Hippocampal formation (tissue), 2 donors: ENCODE measurements at places on chromosomes 2 and 18.

DNA sequence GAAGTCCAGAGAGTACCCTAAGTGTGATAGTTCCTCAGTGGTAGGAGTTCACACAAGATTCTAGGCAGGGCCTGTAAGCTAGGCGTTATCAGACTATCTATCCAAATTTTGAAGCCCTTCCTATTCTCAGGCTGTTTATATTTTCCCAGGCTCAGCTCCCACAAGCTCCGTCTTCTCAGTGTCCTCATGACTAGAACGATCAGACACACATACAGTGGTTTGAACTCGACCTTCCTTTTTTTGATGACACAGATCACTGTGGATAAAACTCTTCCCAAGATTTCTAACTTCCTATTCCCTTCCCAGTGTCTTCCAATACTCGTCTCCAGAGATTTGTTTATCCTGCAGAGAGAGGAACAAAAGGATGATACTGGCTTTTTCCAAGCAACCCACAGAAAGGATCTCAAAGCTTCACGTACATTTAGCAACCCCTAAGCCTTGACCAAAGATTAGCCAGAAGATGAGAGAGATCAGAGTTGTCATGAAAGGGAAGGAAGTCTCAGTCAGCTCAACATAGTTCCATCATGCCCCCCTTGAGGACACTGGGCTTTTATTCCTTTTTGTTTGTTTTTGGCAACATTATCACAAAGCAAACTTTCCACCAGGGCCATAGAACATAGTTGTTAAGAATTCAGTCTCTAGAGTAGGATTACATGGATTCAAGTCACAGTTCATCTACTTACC lies 42.3 kb upstream of the DOK6 start:
- DNase-seq: no peak

DNA sequence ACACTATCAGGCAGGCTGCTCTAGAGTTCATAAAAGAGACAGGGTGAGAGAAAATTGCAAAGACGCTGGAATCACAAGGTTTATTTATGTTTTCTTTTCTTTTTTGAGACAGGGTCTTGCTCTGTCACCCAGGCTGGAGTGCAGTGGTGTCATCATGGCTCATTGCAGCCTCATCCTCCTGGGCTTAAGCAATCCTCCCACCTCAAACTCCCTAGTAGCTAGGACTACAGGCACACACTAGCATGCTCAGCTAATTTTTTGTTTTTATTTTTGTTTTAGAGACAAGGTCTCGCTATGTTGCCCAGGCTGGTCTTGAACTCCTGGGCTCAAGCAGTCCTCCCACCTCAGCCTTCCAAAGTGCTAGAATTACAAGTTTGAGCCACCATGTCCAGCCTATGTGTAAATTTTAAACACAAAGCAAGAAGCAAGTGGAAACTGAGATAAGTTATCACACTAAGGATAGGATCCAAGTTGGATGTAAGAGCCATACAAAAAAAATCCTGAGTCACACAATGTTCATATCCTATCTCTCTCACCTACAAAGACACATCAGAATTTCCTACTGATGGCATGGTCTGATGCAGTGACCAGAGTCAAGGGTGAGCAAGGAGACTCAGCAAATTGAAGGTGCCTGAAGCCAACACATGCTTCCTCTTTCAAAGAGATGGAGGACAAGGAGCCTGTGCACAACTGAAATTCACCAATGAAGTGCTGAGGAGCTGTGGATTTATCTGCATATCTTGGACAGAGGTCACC lies 31.4 kb downstream of the MYL12B start:
- DNase-seq: no peak

DNA sequence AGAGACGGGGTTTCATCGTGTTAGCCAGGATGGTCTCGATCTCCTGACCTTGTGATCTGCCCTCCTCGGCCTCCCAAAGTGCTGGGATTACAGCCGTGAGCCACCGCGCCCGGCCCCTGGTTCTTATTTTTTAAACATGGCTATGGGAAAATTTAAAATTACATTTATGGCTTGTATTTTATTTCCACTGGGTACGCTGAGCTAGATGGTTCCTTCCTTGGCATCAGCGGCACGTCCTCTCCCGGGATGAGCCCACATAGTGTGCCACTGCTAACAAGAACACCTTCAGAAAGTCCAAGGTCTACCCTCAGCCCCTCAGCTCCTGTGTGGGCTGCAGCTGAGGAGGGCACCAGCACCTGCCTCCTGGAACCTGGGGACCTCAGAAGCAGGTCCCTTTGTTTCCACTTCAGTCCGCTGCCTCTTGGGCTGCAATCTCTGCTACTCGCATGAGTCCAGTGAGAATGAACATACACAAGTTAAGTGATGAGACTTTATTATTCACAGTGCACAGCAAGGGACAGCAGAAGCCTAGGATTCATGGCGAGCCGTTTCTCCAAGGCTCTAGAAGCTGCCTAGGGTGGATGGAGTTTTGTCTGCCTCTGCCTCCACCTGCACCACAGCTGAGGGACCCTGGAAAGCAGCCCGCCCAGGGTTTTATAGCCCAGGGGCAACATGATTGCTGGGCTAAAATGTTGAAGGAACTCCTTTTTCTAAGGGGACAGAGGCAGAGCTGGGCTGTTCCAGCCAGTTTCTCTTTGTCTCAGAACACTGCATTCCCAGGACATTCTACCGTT lies 107.5 kb upstream of the TEX51 start:
- DNase-seq: no peak

GRCh38 chr2:150467621-150467963 lies 19.9 kb downstream of the RND3 start:
- DNase-seq: no peak

DNA sequence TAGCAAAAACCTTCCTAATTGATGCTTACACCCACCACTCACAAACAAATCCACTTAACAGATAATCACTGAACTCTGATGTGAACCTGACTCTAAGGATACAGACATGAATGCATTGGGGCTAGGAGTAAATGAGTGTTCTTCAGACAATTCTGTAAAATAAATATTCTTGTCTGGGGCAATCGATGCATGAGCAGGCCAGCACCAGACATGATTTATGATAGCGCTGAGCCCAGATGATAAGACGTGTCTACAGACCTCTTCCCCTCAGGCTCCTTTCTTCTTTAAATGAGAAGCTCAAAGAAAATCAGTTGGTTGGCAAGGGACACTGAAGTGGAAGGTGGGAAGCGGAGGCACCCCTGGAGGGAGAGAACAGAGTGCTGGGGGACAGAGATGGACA lies 27.3 kb upstream of the BIN1 start:
- no peak for DNase-seq

GRCh38 chr2:230754200-230754599 lies 41.6 kb downstream of the CAB39 start:
- DNase-seq: no peak

DNA sequence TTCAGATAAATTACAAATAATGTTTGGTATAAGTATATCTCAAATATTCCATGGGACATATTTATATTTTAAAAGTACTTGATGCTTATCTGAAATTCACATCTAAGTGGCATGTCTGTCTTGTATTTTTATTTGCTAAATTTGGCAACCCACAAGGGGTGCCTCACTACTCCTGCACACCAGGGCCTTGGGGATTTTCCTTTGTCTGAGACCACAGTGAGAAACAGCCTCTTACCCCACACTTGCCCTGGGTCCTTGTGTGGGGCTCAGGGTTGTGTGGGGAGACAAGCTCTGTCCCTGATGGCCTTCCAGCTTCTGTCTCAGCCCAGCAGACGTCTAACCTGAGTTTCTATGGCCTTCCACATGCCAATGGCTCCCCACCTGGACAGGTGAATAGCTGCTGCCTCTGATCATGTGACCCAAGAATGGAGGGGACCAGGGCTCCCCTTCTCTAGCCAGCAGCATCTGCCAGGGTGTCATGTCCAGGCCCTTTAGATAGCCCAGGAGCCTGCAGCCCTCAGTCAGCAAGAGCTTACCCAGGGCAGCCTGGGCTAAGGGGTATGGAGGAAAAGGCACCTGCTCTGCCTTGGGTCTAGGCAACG lies 49.5 kb upstream of the MRPL33 start:
- DNase-seq: no peak

DNA sequence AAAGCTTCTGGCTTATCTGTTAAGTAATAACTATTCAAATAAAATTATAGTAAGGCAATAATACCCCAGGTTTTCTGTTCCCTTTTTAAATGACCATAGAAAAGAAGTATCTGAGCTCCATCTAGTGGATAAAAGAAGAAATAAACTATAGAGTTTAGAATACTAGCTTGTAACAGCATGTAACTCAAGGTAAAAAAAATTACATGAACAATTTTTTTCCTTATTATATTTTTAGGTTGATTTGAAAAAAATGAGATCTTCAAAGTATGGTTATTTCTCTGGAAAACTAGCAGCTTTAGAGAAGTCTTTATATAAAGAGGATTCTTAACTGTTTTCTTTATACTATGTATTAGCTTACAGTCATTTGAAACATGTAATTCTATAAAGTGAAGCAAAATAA lies 58.1 kb downstream of the NCKAP1 start:
- DNase-seq: no peak

- no peak for DNase-seq
Observed at GRCh38 chr2:121429119-121429903, 101.4 kb upstream of the RNU4ATAC start.

GRCh38 chr2:235630718-235631296 lies 137.0 kb downstream of the AGAP1 start:
- DNase-seq: no peak

- no peak for DNase-seq
Observed at GRCh38 chr2:192775011-192775410, 580.3 kb upstream of the TMEFF2 start.

DNA sequence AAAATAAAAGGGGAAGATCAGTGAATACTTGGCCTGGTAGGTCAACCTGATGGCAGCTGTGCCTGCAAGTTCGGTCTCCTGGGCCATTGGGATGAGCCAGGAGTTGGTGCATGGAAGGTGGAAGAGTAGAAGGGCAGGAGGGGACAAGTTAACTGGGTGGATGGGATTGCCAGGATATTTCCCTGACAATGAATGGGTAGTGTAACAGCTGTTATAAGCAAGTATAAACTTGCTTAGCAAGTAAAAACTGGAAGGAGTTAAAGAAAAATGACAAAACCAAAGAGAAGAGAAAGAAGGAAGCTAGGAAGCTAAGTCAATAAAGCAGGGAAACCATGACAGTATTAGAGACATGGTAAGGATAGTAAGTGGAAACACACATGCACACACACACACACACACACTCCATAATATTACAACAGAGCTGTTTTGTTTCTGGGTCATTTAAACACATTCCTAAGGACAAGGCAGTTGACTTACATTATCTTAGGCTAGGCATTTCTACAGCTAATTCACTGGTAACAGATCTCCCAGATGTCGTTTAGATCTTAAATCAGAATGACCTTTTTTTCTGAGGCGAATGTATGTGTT lies 29.7 kb downstream of the MEP1B start:
- no peak for DNase-seq
